ENCODE measurements at places on chromosomes 5 and 9.

DNA sequence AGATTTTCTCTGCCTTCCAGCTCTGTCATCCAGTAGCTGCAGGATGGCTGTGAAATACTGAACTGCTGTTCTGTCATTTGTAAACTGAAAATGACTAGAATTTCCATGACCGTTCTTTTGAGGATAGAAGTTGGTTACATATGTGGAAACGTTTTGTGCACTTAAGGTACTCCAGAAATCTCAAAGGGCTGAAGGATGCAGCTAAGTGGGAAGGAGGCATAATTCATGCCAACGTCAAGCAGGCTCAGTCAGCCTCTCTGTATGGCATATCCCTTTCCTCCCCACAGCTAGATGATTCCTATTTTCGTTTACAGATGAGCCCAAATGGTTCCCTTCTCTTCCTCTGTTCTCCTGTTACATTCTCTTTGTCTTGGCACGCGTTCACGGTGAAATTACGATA lies 257.6 kb downstream of the FBXL7 start:
- DNase-seq: no peak

DNA sequence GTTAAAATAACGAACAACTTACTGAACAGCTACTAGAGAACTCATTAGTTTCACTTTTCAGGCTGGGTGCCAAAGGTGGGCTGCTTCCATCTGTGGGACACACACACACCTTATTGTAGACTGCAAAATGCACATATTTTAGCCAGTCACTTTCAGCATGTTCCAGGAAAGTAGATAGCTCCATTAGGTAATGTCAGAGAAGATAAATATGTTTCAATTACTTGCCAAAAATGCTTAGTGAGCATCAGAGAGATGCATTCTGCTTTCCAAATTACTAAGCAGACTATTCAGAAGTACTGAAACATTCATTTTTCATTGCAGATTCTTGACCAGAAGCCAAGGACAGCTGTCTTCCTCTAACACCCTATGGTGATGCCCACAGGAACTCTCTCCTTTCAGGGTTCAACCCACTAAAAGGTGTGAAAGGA lies 56.2 kb upstream of the APC start:
- DNase-seq: no peak

DNA sequence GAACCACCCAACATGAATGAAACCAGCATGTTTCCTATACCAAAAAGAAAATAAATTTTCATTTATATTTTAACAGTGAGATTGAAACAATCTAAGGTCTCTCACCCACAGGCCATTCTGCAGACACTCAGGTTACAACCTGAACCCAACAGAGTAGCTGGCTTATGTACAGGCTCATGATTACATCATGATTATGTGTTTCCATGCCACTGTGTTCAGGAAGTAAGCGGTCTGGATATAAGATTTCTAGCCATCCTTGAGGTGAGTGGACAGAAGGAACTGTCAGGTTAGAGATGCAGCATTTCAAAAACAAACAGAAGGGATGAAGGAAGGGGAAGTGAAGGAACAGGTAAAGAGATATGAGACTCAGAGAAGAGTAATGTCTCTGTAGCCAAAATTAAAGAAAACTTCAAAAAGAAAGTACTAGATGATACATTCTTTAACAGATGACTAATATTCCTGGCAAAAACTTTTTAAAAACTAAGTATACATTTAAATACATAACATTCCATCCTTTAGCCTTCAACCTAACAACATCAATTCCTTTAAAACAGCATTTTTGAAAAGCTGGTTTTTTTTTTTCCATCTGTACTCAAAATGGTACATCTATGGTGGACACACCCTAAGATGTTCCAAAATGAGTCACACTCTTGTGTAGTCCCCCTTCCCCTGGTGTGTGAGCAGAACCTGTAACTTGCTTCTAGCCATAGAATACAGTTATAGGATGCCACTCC lies 119.8 kb downstream of the LPAR1 start:
- no peak for DNase-seq

- DNase-seq: no peak
Measured at GRCh38 chr5:58025809-58026208, 434.1 kb downstream of the PLK2 start.

All from NCI-H2081 (cell line).